Stimulated activated CD4-positive, alpha-beta T cell treated with anti-CD3 and anti-CD28 coated beads, Interleukin-12 subunit alpha, Interleukin-12 subunit beta, amount 100 ng/mL, for 48 hours (primary cell): ENCODE measurements at places on chromosomes 6 and 20.

- no peak for DNase-seq
Measured at GRCh38 chr20:44973053-44973452, 6.7 kb downstream of the STK4 start.

GRCh38 chr20:32432277-32432676, 74.1 kb downstream of the ASXL1 start:
- no peak for DNase-seq

DNA sequence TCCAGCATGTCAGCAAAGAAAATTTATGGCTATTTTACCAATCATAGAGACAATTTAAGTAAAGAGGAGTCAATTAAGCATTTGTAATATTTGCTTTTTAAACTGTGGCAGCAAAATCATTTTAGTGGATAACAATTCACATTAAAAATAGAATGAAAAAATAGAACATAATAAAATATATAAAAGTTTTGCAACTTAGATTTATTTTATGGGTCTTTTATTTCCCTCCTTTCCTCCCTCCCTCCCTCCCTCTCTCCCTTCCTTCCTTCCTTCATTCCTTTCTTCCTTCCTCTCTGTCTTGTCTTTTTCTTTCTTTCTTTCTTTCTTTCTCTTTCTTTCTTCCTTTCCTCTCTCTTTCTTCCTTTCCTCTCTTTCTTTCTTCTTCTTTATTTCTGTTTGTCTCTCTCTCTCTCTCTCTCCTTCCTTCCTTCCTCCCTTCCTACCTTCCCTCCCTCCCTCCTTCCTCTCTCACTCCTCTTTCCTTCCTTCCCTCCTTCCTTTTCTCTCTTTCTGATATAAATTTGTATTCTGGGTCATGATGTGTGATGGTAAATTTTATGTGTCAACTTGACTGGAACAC, 610.9 kb upstream of the CITED2 start:
- DNase-seq, result no peak

GRCh38 chr6:12636336-12636735, 80.2 kb upstream of the PHACTR1 start:
- DNase-seq, result no peak

GRCh38 chr6:28867086-28867409, 56.7 kb downstream of the TRIM27 start:
- no peak for DNase-seq

DNA sequence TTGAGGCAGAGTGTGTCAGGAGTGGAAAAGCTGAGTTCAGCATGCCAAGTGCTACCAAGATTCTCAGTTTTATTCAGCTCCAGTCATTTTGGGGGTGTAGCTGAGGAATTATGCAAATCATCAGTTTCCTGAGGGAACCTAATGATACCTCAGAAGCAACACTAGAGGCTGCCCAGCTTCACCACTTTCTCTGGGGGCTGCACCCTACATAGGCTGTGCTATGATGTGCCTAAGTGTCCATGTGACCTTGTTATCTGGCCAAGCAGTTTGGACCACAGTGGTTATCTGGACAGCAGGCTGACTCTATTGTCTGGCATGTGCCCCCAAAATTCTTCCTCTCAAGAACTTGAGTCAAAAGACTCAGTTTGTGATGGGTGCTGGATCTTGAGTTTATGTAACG, 374.6 kb upstream of the SYNCRIP start:
- DNase-seq, result no peak
